Coronary artery (tissue), 2 donors: ENCODE measurements at places on chromosomes 13 and 19.

DNA sequence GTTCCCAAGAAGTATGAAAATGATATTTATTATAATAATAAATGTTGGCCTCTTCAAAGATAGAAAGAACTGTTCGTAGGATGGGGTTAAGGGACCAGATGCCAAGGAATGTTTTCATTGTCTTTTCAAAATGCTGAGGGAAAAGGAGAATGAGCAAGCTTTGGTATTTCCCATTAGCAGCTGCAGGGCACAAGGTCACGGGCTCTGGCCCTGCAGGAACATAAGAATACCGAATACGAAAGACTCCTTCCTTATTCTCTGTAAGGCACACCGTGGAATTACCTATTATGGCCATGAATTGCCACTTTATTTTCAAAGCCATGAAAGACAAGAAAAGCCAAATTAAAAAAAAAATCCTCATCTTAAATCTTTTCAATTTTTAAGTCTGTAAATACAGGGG is 49.6 kb upstream of the OLFM4 start:
- DNase-seq: no peak

- no peak for DNase-seq
These were observed 64.2 kb downstream of the CRYL1 start for GRCh38 chr13:20461481-20461859.

DNA sequence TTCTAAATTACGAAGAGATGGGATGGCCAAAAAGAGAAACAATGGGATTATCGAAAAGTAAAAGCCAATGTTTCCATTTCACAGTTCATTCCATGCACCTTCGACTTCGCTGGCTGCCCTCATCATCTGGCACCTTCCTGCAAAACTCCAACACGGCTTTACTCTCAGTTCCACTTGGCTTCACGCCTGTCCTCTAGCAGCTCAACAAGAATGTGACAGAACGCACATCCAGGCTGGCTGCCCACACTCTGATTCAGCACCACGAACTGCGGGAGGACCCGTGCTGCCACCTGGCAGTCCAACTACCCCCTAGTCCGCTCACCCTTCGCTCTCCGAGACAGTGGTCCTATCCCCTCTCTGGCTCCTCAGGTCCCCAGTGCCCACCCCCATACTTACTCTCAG is 11.7 kb downstream of the ATP7B start:
- no peak for DNase-seq

DNA sequence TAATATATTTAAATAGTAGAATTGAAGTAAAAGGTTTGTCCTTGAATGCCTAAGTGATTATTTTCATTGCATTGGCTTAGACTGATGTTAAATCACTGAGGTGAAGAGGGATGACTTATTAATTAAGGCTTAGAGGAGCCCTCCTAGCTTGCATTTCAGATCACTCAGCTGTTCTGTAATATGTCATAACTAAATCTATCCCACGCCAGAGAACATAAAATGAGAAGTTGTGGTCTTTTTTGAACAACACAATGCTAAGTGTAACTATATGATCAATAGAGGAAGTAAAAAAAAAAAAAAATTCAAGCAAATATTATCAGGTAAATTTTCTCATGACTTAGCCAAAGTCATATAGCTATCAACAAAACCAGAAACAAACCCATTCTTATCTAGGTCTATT is 752.2 kb downstream of the GPC5 start:
- no peak for DNase-seq

DNA sequence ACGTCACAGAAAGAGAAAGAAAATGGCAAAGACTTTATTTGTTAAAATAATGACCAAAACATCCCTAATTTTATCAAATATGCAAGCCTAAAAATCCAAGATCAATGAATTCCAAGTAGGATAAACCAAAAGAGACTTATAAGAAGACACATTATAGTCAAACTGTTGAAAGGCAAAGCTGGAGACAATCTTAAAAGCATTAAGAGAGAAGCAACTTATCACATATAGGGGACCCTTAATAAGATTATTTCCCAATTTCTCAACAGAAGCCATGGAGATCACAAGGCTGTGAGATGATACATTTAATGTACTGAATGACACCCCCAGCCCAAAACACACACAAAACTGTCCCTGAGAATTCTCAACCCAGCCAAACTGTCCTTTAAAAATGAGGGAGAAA is 228.7 kb downstream of the COG6 start:
- no peak for DNase-seq

GRCh38 chr19:51783372-51783771 is 11.6 kb upstream of the FPR3 start:
- DNase-seq: no peak

DNA sequence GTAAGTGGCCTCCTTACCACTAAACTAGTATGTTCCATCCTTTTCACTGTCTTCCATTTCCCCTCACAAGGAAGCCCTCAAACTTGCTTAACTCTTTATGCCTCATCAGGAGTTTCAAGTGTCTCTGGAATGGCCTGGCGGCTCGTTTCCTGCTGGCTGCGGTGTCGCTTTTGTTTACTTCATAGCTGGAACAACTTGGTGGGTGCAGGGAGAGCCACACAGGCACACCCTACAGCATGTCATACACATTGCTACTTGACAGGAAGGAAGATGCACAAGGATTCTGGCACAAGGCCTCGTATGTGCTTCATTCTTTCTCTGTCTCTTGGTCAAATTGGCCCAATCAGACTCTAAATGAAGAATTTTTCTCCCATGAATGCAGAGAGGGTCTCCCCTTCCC is 488.3 kb downstream of the FOXO1 start:
- DNase-seq: no peak

DNA sequence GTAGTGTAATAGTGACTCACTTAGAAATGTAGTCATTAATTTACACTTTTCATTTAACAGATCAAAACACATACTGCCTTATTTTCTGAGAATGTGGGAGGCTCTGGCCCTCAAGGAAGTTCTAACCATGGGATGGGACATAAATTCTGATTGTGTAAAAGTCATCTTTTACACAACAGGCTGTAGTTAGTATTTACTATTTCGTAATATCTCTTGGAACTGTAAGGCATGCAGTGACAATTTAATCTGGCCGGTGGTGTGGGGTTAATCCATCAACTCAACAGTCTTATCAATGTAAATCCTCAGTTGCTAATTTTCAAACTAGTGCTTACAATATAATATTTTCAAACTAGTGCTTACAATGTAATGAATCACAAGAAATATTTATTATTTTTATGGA is 1599.2 kb downstream of the EFNB2 start:
- DNase-seq: no peak

DNA sequence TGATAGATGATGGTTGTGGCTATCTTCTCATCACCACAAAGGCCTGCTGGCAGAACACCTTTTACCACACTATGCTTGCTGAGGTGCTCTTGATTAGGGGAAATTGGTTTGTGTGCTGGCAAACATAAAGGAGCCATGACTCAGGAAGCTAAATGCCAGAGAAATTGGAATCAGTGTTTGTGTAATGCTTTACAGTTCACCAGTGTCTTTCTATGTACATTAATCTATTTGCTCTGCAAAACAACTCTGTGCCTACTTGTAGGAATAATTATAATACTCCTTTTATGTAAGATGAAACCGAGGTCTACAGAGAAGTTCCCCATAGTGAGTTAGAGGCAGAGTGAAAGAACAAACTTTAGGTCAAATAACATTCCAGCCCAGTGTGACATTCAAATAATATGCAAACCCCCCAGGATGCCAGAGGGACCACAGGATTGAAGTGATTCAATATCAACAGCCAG is 390.5 kb upstream of the HTR2A start:
- DNase-seq: no peak

DNA sequence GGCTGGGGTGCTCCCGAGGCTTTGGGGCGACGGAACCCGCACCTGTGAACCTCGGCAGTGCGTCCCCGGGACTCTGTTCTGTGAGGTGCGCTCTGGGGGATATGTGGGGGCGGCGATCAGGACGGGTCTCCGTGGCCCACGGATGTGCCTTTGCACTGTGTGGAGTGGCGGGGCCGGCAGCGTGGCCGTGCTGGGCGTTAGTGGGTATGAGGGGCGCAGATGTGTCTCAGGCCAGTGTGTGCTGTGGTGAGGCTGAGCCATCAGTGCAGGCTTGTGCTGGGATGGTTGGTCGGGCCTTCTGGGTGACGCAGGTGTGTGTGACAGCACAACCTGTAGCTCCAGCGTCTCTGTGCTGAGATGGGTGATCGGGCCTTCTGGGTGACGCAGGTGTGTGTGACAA is 16.9 kb downstream of the ZNF331 start:
- no peak for DNase-seq

- DNase-seq: peak; percentile 70
These were observed 99.4 kb upstream of the SERP2 start for GRCh38 chr13:44273991-44274770.

DNA sequence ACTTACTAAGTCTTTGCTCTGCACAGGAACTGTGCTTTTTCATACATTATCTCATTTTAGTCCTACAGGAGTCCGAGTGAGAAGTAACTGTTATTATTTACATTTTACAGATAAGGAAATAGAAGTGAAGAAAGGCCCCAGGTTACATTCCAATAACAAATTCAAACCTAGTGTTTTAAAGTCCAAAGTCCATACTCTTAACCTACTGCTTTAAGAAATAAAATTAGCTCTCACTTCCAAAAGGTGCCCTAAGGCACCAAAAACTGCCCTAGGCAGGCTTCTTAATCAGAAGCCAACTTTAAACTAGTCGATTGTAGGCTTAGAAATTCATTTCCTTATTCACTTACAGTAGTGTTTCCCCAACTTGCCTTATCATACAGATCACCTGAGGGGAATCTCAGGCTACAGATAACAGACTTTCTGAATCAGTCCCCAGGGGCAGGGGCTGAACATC is 555.9 kb downstream of the DIAPH3 start:
- DNase-seq: no peak

- no peak for DNase-seq
These were observed 807 bp downstream of the MISP3 start for GRCh38 chr19:14073261-14073924.

DNA sequence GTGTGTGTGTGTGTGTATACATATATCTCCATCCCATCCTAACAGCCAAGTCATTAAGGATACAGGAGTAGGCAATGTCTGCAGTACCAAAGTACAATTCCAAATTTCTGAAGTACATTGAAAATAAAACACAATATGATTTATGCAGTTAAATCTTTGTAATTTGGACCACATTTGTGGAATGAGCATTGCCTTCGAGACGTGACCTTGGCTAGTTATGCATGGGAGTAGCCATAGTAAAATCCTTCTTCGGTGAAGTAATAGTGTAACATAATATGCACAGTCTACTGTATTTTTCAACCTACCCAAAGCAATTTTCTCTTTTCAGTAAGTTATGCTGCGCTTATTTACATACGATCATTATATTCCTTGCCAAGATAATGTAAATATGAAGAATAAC is 665.7 kb upstream of the GPC6 start:
- no peak for DNase-seq

- DNase-seq: no peak
These were observed 6.3 kb upstream of the CEACAM21 start for GRCh38 chr19:41569481-41570150.

DNA sequence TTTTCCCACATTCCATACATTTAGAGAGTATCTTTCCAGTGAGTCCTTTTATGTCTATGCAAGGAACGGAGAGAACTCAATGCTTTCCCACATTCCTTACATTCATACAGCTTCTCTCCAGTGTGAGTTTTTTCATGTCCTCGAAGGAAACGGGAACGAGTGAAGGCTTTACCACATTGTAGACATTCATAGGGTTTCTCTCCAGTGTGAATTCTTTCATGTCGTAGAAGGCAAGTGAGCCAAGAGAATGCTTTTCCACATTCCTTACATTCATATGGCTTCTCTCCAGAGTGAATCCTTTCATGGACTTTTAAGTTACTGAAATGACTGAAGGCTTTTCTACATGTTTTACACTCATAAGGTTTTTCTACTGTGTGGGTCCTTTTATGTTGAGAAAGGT is 17.1 kb downstream of the ZNF823 start:
- DNase-seq: no peak

- DNase-seq: no peak
These were observed 60.5 kb downstream of the WDR87 start for GRCh38 chr19:37845932-37846331.

DNA sequence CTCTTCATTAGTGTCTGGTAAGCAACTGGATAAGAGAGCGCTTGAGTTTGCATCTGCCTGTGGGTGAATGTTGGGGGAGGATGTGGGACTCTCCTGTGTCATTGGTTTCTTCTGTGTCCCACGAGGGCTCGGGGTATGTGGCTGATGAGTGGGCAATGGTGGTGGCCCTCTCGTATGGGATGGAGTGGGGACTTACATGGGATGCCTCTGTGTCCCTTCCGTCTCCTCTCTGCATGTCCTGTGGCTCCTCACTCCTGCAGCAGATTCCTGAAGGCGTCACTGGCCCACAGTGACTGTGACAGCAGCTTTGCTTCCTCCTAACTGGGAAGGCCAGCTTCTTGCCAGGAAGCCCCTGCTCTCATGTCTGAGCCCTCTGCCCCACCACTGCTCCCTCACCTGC is 2.6 kb upstream of the LRP3 start:
- no peak for DNase-seq

- peak; percentile 40 for DNase-seq
These were observed 24.0 kb upstream of the ALOX5AP start for GRCh38 chr13:30711375-30711774.

DNA sequence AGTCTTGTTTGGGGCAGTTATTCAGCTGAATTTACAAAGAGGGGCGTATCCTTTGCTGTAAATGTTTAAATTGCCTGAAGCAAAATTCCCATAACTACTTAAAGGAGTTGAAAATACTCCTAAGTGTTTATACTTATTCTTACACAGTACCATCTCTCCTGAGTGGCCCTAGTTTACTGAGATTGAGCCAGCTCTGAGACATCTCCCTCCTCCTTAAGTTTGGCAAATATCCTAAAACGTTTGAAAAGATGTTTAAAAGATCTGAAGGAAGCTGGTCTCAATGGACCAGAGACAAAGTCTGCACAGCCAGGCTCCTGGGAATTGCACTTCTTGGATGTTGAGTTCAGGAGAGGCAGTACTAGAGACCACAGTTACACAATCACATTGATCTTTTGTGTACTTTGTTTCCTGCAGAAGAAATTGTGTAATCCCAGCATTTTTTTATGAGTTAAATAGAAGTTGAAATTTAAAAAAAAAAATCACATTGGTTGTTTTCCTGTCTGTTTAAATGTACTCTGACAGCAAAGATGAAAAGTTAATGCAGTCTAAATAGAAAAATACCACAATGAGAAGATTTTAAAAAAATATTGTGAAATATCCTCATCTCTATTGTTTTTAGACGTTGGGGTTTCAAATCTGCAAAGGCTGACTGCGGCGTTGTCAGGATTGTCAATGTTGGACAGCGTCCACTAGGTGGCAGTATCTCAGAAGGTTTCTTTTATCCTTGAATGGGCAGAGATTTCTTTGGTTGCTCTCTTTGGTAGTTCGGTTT is 20.7 kb downstream of the TNFSF11 start:
- DNase-seq: no peak

DNA sequence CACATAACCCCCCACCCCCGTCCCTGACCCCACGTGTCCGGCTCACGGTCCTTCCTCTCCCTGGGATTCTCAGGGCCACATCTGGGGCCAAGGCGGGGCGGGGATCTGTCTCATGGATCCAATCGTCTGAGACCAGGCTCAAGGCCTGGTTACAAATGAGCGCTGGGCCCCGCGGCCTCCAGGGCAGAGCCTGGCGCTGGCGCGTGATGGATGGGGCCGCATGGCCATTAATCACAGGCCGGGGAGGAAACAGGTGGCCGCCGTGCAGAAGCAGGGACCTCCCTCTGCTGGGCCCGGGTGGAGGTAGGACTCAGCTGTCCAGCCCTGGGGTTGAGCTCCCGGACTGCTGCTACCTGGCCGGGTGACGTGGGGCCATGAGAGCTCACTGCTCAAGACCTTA is 5.8 kb upstream of the TLE5 start:
- DNase-seq: no peak

- DNase-seq: no peak
These were observed at the start of gene PABPC3 for GRCh38 chr13:25095851-25096453. Gene PABPC3, plus strand, starts transcription at chr13:25096136. Its CDS starts 63 bp downstream, at chr13:25096199.

- peak; percentile 100 for DNase-seq
These were observed at the start of gene TOMM40 for GRCh38 chr19:44891016-44891882. Gene TOMM40, plus strand, starts transcription at chr19:44891254. Its CDS starts 162 bp downstream, at chr19:44891416.
